Activated CD4-positive, CD25-positive, alpha-beta regulatory T cell (primary cell): ENCODE measurements at places on chromosomes 1 and 21.

- no peak for DNase-seq
Observed at GRCh38 chr1:218939095-218939494, 234.6 kb upstream of the LYPLAL1 start.

DNA sequence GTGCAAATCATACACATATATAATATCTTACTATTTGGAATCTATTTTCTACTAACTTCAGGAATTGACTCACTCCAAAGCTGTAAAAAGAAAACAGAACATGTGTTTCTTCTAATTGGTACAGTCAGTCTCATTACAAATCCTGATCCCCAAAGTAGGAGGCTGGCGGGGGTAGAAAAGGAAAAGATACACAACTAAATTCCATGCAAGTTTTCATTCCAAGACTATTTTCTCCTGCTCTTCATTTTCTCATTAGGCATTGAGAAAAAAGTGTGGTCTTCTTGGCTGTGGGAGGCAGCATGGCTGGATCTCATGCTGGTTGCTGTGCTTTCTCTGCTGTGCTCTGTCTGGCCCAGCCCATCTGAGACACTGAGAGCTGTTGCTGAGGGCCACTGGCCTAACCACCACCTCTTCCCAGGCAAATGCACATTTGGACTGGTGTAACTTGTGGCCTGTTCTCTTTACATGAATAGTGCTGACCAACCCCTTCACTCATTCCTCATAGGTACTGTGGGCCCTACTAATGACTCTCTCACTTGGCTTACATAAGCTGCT is 1107.5 kb upstream of the B3GALT2 start:
- DNase-seq: no peak

DNA sequence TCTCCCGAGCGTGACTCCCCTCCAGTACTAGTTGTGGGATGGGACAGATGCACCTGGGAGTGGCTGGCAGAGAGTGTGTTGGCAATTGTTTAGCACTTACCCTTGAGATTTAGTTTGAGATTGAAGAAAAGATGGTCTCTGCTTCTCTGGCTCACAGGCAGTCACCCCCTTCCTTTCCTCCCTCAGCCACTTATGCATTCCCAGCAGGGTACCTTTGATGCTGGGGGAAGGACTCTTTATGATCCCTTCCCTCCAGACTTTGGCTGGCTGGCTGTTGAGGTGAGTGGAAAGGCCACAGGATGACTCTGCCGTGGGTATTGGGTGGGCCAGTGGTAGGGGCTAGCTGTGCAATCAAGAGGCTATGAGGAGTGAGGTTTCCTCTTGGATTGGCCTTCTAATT is 236.8 kb downstream of the CAMTA1 start:
- no peak for DNase-seq

- DNase-seq: no peak
Observed at GRCh38 chr1:38611664-38612211, 247.8 kb downstream of the RRAGC start.
